ENCODE measurements at places on chromosomes 4 and X.

GRCh38 chr4:117422297-117422696 is 336.9 kb upstream of the TRAM1L1 start:
- no peak for DNase-seq

GRCh38 chr4:8157944-8158709 is 486 bp downstream of the ABLIM2 start:
- DNase-seq, result no peak

GRCh38 chr4:6272863-6273660 is 3.4 kb downstream of the WFS1 start:
- DNase-seq, result peak; percentile 45

DNA sequence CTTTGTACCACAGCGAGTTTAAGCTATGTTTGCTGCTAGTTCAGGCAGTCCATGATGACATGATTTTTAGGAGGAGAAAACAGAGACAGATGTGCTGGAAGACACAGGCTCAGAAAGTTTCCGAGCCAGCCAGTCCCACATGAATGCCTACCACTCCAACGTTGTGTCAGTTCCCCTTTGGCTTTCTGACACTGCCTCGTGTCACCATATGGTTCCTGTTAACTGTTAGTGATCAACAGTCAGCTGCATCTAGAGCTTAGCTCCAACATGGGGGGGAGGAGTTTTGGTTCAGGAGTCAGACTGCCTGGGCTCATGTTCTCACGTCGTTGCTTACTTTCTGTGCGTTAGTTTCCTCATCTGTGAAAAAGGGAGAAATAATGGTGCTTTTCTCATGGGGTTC is 343.7 kb downstream of the MID1IP1 start:
- DNase-seq, result no peak

- DNase-seq, result no peak
These were observed 349.7 kb upstream of the ATOH1 start for GRCh38 chr4:93478805-93479204.

DNA sequence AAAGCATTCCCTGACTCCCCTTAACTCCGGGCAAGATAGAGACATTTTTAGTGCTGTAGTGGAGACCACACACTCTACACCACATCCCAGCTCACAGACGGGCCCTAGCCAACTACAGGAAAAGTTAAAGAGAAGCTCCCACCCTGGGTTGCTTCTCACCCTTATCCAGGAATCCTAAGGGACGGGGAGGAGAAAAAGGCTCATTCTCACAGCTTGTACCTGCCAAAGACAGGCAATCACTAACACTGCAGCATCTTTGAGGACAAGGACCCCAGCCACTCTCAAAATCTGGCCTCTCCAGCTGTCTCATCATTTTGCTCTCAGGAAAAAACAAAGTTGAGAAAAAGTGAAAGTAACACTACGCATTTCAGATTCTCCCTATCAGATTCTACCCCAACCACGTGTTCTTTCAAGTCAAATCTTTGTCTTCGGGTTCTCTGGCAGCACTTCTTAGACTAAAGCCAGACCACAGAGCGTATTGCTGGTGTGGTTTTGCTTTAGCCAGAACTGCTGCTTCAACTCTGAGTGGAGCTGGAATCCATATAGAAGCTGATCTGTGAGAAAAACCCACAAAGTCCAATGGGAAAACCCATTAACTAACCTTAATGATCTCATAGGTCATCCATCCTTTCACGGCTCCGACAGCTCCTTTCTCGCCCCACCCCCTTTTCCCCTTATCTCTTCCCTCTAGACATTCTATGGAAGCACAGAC is 605.9 kb upstream of the DIPK2B start:
- DNase-seq, result no peak

DNA sequence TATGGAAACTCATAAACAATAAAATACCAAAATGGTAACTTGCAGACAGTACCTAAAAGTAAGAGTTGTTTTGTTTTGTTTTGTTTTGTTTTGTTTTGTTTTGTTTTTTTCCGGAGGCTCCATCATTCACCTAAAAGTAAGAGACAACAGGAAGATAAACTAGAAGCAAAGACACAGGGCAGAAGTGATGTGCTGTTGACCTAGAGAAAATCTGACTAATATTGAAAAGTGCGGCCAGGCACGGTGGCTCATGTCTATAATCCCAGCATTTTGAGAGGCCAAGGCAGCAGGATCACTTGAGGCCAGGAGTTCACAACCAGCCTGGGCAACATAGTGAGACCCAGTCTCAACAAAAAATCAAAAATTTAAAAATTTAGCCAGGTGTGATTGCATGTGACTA is 5.6 kb upstream of the CENPC start:
- no peak for DNase-seq

GRCh38 chr4:140639066-140639465 is 70.3 kb upstream of the UCP1 start:
- no peak for DNase-seq

GRCh38 chrX:118503260-118504041 is 7.8 kb downstream of the DOCK11 start:
- no peak for DNase-seq
